ENCODE measurements at places on chromosomes 3 and 15. TPM values are rescaled to one million over a fixed set of nuclear protein-coding genes. Genes with fewer than 3 reads are reported as not detected.

Gene THRB
- 24.1 TPM for total RNA-seq

- no peak for DNase-seq
These were observed 86.8 kb downstream of the CCK start for GRCh38 chr3:42179110-42179725.

DNA sequence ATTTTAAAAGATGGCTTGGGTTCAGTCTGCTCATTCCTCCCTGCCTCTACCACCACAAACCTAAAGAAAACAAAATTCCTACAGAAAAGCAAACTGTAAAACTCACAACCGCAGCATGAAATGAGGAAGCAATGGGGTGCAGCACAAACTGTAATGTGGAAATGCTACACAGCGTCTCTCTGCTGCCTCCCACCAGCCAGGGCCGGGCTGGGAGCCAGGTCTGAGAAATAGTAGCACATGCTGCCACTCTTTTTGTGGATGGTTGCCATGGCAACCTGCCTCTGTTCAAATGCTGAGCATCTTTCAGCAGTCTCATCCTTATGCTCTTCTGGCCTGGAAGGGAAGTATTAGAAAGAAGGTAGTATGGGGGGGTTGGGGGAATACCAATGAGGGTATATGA lies 55.4 kb downstream of the EOMES start:
- DNase-seq, result peak; percentile 83

Gene TERC
- 1.5 TPM for total RNA-seq

Gene MUSTN1
- 17.8 TPM for total RNA-seq

DNA sequence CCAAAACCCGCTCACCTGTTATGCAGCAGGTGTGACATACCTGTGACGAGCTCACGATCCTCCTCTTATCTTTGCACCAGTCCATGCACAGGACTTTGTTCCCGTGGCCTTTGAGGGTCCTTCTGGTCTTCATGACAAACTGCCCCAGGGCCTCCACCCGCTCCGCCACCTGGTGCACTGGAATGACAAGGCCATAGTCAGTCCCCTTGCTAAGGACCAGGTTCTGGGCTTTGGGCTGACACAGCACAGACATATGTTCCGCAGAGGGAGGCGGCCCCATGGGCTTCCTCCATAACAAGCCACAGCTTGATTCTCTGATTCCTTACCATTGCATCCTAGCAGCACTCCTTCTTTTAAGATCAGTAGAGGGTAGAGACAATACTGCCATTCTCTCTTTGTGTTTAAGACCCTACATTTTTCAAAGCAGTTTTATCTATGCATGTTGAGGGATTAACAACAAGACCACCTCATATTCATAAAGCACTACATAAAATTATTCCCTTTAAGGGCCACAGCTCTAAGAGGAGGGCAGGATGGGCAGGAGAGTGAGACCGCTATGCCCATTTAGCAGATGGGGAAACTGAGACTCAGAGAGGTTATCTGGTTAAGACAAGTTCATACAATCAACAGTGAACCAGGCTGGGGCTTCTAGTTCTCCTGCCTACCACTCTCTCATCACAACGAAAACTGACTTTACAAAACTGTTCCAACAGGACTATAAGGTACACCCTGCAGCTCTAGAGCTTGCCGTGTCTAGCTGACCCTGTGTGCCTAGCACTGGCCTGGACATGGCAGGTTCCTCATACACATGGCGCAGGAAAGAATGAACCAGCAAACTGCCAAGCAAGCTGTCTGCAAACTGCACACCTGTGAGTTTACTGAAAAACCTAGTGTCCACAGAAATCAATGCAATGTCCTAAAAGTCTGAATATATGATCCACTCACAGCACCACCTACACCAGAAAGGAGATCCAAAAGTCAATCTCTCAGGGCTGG lies 37.0 kb downstream of the GNB5 start:
- no peak for DNase-seq

Gene APPL1
- total RNA-seq, result 42.9 TPM

GRCh38 chr15:38216763-38217162 lies 35.9 kb upstream of the SPRED1 start:
- no peak for DNase-seq

Gene KY
- 13.7 TPM for total RNA-seq

DNA sequence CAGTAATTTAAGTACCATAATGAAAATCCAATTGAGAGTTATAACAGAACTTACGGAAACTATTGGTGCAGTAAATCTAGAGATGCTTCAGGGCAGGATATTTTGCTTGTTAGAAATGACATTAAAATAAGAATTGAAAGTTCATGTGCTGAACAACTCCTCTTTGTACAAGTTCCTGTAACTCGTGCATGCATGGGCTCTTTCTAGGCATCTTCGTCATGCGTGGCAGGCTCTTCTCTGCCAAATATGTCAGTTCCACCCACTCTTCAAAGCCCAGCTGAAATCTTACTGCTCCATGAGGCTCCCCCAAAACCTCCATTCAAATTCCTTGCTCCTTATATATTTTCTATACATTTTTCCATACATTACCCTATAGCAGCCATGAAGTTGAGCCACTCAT lies 48.7 kb downstream of the FBN1 start:
- DNase-seq, result no peak

DNA sequence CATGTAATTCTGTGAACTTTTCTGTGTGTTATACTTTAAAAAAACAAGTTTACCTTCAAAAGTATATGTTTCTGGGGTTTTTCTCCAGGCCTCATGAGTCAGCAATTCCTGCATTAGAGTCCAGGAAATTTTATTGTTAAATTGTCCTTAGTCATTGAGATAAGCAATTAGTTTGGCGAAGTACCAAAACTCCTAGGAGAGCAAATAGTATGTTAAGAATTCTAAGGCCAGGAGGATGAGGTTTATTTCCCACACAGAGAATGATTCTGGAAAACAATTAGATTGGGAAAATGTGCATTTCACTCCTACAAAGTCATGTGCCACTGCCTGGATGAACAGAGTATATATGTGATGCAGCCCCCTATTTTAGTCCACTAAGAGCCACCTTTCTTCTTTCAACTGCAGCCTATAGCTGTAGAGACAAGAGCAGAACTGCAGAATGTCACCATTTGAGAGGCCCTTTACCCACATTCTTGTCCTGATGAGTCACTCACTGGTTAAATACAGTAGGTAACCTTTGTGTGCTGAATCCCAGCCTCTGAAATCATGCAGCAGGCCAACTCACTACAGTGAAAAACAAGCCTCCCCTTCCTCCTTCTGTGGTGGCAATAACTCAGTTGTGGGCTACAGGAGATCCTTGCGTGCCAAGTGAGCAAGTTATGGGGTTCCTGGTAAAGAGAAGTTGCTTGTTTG lies 452.8 kb upstream of the THBS1 start:
- DNase-seq, result no peak

Gene SLC7A14
- not detected for total RNA-seq

DNA sequence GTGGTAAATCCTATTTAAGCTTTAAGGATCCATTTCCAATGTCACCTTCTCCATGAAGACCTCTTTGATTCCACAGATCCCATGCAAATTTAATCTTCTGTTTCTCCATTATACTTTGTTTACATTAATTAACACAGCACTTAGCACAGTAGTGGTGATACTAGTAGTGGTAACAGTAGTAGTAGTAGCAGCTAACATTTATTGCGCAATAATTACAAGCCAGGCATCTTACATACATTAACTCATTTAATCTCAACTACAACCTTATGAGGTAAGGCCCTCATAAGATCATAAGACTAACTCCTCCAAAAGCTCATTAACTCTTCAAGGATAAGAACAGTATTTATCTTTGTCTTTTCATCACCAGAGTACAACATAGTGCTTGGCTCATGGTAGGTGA lies 54.8 kb upstream of the FSIP1 start:
- DNase-seq, result no peak

DNA sequence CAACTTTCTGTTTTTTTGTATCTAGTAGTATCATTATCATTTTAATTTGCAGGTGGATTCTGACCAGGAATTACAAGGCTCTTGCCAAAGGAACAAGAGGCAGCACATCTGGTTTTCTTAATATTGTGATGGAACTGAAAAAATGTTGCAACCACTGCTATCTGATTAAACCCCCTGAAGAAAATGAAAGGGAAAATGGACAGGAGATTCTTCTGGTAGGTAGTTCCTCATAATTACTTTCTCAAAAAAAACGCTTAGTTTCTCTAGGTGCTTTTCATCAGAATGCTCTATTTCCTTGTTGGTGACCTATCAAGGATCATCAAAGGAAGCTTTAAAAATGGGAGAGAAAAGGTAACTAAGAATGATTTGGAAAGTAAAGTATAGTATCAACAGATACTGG lies 71.6 kb downstream of the CHD2 start:
- no peak for DNase-seq

GRCh38 chr3:87503900-87504498 lies 227.6 kb upstream of the POU1F1 start:
- no peak for DNase-seq

Gene HYAL3
- 1.2 TPM for total RNA-seq

- DNase-seq, result no peak
These were observed 45.3 kb downstream of the PLS1 start for GRCh38 chr3:142641504-142641903.

- no peak for DNase-seq
These were observed 100.3 kb downstream of the MYLK start for GRCh38 chr3:123783811-123784210.

Gene PRSS50
- total RNA-seq, result 0.16 TPM

DNA sequence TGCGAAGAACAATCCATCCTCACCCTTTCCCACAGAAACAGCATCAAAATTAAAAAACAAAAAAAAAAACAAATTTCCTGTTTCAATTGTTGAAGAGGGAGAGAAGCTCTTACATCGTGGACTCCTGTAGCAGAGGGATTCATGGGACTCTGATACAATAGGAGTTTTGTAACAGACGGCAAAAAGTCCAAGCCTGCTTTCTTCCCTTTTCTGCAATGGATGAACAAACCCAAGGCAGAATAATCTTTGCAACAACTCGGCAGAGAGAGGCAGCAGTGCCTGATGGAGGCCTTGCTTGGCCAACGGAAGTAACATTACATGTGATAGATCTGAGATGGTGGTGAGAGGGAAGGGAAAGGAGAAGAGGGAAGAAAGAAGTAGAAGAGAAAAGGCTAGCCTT lies 26.9 kb downstream of the CCR4 start:
- DNase-seq, result no peak

Gene ANKUB1
- not detected for total RNA-seq

GRCh38 chr3:42662813-42663535 lies 9.5 kb downstream of the ZBTB47 start:
- DNase-seq, result no peak

DNA sequence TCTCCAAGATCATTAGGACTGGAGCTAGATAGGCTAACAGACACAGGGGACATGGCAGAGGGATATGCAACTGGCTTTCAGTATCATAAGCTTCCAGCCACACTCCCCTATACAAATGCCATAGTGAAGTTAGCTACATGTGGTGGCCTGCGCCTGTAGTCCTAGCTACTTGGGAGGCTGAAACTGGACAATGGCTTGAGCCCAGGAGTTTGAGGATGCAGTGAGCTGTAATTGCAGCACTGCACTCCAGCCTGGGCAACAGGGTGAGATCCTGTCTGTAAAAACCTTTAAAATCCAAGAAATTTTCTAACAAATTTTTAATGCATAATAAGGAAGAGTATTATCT lies 37.3 kb downstream of the DLG1 start:
- DNase-seq, result no peak

Gene UBAP1L
- 1.6 TPM for total RNA-seq

GRCh38 chr15:68201879-68202261 lies 3.3 kb downstream of the CALML4 start:
- no peak for DNase-seq

Gene FAM81A
- total RNA-seq, result 8.0 TPM

DNA sequence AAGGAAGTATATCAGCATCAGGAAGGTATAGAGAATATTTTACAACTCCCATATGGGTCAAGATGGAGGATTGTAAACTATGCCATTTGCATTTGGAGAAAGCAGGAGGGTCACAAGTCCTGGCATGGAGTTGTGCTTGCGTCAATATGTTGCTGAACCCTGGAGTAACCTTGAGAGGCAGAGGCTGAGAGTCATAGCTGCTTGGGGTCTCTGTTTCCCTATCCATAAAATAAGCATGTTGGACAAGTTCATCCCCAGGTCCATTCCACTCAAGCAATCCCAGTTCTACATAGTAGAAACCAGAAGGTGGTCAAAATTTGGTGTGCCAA lies 273.6 kb downstream of the MECOM start:
- no peak for DNase-seq

Gene GRK7
- not detected for total RNA-seq

DNA sequence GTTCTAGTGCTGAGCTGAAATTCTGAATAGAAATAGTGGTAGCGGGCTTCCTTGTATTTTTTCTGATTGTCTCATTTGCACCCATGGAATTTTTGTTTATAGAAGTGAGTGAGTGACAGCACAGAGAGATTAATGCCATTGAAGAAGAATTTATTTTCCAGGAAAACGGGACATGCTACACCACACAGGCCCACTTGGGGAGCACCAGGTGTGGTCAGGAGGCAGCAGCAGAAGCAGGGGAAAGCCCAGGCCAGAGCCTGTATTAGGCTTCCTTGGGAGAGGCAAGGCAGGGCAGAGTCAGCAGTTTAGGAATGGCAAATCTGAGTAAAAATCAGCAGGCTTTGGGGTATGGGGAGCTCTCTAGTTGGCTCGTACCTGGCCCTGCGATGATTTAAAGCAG lies 88.4 kb upstream of the ATP11B start:
- no peak for DNase-seq

Gene TMEM212
- not detected for total RNA-seq

- no peak for DNase-seq
These were observed 1.9 kb downstream of the SETD5 start for GRCh38 chr3:9399337-9399703.

DNA sequence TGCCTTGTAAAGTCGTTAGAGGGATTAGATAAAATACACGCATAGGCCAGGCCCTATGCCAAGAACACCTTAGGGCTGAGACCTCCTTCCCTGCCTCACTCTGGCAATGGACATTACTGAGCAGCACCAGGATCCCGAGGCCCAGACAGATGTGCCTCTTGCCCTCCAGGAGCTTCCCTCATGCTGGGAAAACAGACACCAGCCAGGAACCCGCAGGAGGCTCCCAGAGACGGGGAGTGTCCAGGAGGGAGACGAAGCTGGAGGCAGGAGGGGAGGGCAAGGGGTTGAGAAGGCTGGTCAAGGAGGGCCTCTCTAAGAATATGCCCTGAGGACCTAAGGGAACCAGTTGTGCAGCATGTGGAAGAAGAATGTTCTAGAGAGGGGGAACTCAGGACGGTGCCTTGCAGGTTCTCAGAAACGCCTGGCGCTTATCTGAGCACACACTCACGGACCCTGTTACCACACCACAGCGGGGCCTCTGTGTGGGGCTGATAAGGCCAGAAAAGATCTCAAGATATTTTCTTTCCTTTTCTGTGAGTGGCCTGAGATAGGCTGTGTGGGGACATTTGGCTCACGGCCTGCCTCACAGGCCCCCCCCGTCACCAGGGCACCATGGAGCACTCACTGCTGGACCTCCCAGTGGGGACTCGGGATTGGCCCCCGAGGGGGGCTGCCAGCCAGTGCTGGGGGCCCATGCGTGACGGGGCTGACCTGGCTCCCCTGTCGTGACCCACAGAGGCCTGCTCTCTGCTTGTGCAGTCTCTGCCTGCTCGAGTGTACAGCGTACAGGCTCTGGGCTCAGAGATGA lies 22.0 kb upstream of the CYP11A1 start:
- DNase-seq, result no peak

DNA sequence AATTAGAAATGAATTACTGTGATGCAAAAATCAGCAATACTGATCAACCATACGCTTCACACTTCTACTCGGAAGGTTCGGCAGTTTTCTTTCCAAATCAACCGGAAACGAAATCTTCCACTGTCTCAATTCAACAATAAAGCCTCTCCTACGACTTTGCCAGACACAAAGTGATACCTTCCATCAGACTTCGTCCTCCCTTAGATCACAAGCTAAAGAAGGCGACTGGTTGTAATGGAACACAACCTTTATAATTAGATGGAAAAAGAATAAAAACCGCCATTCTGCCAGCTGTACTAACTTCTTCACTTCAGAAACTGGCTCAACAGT lies 618 bp downstream of the PARL start:
- DNase-seq, result no peak
